ENCODE measurements at places on chromosomes 6 and 20. TPM values are rescaled to one million over a fixed set of nuclear protein-coding genes. Genes with fewer than 3 reads are reported as not detected.

The SIRPD gene
- not detected for total RNA-seq

The PI16 gene
- 0.59 TPM for total RNA-seq

The TRIM40 gene
- total RNA-seq = not detected

The MCM8 gene
- total RNA-seq = 3.9 TPM

The FABP7 gene
- not detected for total RNA-seq
